Activated CD4-positive, alpha-beta T cell treated with anti-CD3 and anti-CD28 coated beads for 4 hours (primary cell): ENCODE measurements at places on chromosomes 6 and 20.

DNA sequence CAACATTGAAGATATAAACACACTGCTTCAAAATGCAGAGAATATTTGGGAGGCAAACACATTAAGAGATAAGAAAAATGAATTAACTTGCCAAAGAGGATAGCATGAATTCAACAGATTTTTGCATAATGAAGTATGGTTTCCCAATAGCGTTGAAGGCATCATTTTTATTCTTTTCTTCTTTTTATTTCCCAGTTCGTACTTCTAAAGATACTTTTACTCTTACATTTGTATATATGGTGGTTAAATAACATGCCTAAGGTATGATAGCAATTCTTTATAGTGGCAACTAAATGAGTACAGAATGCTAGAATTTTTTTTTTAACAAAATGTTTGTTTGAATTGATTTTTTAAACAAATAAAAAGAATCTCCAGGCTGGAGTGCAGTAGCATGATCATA, 473.4 kb upstream of the MARCKS start:
- no peak for DNase-seq

GRCh38 chr6:167734662-167735083, 92.0 kb upstream of the AFDN start:
- DNase-seq, result no peak

- no peak for DNase-seq
These were observed 322.5 kb downstream of the BMP2 start for GRCh38 chr20:7090001-7090400.

- no peak for DNase-seq
These were observed 489.1 kb downstream of the PREX1 start for GRCh38 chr20:48338717-48339116.

DNA sequence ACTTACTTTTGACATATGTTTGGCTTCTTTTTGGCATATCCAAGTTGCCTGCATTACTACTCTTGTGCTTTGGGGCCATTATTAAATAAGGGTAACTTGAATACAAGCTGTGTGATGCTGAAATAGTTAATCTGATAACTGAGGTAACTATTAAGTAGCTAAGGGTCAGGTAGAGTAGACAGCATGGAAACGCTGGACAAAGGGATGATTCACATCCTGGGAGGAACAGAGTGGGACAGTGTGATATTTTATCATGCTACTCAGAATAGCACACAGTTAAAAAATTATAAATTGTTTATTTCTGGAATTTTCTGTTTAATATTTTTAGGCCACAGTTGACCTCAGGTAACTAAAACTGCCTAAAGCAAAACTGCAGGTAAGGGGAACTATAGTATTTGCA, 483.9 kb downstream of the RFPL4B start:
- DNase-seq, result no peak

- no peak for DNase-seq
These were observed 46.3 kb upstream of the SRPK1 start for GRCh38 chr6:35967076-35967774.

- no peak for DNase-seq
These were observed 481.9 kb downstream of the TBC1D32 start for GRCh38 chr6:120852293-120852849.

DNA sequence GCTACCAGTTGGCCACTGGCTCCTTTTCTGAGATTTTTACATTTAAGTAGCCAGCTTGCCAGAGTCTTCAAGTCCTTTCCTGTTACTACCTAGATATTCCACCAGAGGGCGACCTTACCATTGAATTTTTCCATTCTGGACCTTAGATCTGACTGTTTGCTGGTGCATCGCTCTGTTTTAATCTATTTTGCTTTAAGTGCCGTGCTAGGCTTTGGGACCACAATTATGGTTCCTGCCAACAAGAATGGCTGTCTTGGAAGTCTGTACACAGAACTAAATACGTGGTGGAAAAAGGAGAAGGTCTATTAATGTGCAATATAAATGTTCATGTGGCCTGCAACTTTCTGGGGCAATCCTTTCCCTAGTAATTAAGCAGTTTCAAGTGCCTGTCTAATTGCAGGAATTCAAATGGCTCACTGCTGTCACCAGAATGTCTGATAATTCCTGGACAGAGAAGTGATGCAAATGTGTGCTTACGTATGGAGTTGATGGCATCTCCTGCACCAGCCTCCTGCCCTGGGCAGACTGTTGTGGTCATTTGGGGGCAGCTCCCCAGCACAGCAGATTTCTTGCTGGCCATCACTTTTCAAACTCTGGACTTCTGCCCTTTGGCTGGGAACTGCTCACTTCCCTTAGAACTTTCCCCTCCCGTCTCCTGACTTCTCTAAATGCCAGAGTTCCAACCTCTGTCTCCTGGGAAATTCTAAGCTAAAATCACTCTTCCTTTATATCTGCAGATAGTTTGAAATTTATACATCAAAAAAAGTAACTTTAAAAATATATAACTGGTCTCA, 5.6 kb upstream of the HLA-DOA start:
- peak; percentile 56 for DNase-seq

DNA sequence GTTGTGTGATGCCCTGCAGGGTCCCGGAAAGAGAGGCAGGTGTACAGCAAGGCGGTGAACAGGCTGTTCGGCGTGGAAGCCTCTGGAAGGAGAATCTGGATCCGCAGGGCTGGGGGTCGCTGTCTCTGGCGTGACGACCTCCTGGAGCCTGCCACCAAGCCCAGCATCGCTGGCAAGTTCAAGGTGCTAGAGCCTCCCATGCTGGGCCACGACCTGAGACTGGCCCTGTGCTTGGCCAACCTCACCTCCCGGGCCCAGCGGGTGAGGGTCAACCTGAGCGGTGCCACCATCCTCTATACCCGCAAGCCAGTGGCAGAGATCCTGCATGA, 36.5 kb downstream of the TGM6 start:
- DNase-seq, result no peak

- DNase-seq, result no peak
These were observed 318.2 kb downstream of the MAFB start for GRCh38 chr20:40370800-40371199.

GRCh38 chr20:46229478-46230105, 78.7 kb downstream of the CDH22 start:
- no peak for DNase-seq
